ENCODE measurements at places on chromosomes 3 and 15.

- DNase-seq: no peak
Measured at GRCh38 chr3:32495609-32496008, 7.0 kb downstream of the CMTM6 start.

- DNase-seq: no peak
Measured at GRCh38 chr3:111134302-111134701, 62.7 kb downstream of the NECTIN3 start.

- DNase-seq: no peak
Measured at GRCh38 chr3:125512135-125512920, 7.7 kb downstream of the SNX4 start.

GRCh38 chr15:33021806-33022389 lies 172.6 kb downstream of the FMN1 start:
- no peak for DNase-seq

GRCh38 chr15:69855258-69856000 lies 242.3 kb downstream of the TLE3 start:
- DNase-seq: no peak

- DNase-seq: no peak
Measured at GRCh38 chr3:10370429-10370828, 49.5 kb upstream of the SEC13 start.

GRCh38 chr3:113908133-113908532 lies 39.7 kb upstream of the ZDHHC23 start:
- DNase-seq: no peak

- no peak for DNase-seq
Measured at GRCh38 chr3:39184081-39184967, 8.1 kb downstream of the XIRP1 start.

GRCh38 chr3:47716656-47717055 lies 65.0 kb downstream of the SMARCC1 start:
- no peak for DNase-seq

DNA sequence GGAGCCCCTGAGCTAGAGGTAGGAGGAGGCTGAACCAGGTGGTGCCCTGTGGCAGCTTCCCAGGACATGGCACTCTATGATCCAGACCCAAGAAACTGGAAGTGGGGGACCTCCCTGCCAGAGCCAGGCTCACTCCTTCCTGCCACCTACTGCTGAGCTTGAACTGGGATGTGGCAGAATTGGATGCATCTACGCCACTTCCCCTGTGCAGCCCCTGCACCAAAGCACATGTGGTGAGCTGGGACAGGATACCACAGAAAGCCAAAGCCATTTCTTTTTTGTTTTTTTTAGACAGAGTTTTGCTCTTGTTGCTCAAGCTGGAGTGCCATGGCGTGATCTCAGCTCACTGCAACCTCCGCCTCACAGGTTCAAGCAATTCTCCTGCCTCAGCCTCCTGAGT lies 518.0 kb upstream of the PPP2R3A start:
- no peak for DNase-seq

GRCh38 chr15:90955624-90956273 lies 1.1 kb downstream of the RCCD1 start:
- DNase-seq: no peak

DNA sequence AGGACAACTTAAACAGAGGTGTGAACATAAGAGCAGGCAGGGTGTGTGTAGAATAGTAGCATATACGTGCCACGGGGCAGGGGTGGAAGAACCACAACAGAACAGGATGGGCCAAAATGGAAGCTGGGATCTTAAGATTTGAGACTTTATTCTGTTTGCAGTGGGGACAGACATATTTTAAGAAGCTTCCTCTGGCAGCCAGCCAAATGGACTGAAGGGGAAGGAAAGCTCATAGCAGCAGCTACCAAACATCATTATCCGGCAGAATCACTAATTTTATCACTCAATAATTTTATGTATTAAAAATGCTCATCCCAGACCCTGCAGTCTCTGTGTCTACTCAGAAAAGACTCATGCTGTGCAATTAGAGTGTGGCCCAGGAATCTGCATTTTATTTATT lies 130.9 kb upstream of the CTDSPL start:
- no peak for DNase-seq

DNA sequence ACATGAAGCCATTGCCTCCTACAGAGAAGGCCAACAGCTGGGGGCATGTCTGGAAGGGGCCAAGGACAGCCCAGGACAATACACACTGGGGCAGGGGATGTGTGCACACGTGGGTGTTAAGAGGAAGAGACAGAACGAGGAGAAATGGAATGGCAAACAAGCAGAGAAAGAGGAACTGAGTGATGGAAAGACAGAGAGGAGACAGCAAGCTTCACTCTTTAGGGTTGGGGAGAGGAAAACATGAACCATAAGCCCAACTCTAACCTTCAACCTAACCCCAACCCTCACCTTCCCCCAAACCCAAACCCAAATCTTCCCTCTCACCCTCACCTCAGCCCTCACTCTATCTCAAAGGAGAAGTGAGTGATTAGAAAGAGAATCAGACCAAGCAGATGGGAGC lies 11.9 kb upstream of the PARL start:
- no peak for DNase-seq
